ENCODE measurements at places on chromosomes 2 and 18.

DNA sequence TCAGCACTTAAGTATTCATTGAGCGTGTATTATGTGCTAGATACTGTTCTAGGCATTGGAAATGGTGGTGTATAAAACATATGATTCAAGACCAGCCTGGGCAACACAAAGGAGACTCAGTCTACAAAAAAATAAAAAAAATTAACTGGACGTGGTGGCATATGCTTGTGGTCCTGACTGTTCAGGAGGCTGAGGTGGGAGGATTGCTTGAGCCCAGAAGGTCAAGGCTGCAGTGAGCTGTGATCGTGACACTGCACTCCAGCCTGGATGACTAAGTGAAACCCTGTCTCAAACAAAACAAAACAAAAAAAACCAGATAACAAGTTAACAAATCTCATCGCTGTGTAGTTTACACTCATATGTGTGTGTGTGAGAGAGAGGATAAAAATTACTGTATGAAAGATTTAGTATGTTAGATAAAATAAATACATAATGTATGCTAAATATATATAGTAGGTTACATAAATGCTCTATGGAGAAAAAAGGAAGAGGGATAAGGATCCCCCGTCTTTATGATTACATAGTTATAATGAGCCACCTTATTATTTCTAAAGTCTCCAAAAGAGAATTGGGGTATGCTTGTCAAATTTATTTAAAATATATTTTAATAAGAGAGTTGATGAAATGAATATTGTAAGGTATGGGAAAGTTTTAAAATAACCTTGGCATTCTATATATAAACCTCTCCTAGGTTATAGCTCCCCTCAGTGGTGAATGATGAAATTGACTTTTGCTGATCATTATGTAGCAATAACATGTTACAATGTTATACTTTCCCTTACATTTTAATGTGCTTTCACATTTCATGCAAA is 69.2 kb downstream of the EHBP1 start:
- DNase-seq, result no peak

- no peak for DNase-seq
These were observed 401.6 kb upstream of the TNP1 start for GRCh38 chr2:217261452-217261851.

GRCh38 chr2:99088017-99088416 is 53.5 kb upstream of the C2orf15 start:
- no peak for DNase-seq

DNA sequence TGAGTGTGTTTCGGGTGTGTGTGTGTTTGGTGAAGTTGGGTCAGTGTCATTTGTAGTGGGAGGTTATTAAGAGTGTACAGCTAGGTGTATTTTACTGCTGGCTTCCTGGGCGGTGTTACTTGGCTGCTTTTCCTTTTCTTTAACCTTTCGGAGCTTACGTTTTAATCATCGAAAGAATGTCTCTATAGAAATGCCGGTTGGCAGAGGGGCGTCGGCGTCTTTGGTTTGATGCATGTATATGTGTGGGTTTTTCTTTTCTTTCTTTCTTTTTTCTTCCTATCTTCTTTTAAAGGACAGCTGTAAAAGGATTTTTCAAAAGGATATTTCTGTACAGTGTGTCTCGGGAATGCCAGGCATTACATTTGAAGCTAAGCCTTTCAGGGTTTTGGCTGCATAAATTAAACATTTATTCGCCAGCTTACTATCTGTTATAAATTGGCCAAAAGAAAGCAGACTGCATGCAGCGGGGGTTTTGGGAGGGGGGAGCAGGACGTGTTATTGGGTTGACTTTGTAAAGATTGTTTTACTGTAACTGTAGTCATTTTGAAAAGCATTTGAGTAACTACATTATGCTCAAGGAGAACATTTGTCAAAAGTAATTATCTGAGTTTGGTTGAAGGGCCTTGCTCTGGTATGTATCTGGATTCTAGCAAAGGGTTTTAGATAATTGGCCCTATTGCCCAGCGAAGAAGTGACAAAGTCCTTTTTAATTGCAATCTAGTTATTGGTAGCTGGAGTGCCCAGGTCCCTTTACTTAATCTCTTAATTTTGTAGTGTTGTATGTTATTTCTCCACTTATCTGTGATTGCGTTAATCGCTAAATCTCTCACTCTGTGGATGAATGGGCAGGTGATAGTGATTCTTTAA is 1.6 kb downstream of the ASXL3 start:
- DNase-seq, result no peak

DNA sequence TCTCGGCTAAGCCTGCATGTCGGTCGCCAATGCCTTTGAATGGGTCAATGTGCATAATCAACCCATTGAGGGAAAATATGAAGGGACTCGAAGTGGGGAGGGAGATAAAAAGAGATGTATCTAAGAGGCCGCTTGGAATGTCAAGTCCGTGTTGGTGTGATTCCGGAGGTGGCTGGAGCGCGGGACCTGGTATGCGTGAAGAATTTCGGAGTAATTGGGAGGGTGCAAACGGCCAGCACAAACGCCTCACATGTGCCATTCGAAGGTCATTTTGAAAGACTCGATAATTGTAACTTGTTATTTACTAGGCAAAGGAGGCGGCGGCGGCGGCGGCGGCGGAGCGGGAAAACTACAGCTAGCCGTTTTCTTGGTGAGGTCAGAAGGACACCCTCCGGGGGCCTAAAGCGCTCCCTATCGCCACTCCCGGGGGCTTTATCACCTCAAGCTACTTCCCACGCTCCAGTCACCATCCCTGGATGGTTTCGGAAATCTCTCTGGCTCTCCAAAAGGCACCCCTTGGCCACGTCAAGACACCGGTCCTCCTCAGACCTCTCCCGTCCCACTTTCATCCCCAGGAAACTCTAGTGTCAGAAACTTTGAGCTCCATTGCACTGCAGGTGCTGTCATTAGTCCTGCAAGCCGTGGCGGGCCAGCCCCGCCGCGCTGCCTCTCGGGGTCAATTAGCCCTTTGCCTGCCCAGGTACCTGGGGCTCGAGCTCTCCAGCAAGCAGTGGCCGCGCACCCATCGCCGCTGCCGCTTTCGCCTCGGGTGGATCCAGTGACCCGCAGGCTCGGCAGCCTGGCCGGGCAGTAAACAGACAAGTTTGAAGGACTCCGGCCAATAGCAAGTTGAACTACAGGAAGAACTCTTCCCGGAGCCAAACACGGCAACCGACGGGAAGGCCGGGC is 1.5 kb downstream of the ERBB4 start:
- DNase-seq, result no peak

DNA sequence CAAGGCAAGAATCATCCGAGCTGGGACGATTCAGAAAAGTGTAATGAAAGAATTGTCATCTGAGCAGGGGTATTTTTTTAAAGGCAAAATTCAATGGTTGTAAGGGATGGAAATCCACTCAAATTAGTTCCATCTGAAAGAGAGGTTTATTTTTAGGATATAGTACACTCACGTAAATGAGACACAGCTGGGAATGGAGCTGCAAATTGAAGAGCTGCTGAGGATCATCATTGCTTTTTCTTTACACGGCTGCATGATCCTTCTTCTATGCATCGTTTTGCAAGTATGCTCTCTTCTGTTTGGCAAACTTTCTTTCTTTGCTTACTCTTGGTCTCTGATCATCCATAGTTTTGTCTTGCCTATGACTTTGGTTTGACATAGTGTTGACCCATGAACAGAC is 27.4 kb upstream of the CUL3 start:
- DNase-seq, result no peak

GRCh38 chr2:98102878-98103277 is 15.9 kb downstream of the VWA3B start:
- DNase-seq, result no peak

DNA sequence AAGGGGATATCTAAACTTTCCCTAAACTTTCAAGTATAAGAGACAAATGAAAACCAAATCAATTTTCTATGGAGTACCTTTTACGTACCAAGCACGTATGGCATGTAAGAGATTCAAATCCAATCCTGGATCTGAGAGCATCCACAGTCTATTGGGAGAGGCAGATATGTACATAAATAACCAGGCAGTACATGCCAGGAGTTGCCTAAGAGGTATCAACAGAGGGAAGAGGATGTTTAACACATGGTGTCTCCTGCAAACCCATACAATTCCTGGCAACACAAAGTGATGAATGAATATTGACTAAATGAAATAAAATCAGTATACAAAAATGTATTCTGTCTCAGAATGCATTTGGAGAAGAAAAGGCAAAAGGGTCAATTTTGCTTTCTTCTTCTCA is 116.6 kb downstream of the PIGN start:
- no peak for DNase-seq

GRCh38 chr18:11034884-11035283 is 114.5 kb downstream of the PIEZO2 start:
- no peak for DNase-seq

DNA sequence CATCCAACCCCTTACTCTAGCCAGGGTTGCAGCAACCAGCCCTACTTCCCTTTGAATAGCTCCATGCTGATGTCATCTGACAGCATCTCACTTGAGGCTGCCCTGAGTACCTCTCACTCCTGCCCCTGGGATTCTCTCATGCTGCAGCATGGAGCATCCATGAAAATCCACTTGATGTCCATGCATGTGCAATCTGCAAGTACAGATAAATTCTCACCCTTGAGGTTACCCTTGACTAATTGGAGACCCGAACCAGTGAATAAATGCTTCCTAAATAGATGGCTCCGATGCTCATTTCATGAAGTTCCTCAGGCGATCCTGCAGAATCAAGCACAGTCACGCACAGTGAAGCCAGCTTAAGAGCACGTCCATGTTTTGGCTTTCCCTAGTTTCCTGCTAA is 298.3 kb downstream of the RBM43 start:
- no peak for DNase-seq

Measured in stimulated activated CD4-positive, alpha-beta T cell treated with anti-CD3 and anti-CD28 coated beads, TNF-alpha, amount 100 ng/mL, for 4 hours (primary cell).